ENCODE measurements at places on chromosomes 6 and 20. TPM values are rescaled to one million over a fixed set of nuclear protein-coding genes. Genes with fewer than 3 reads are reported as not detected.

ITPR3 gene
- 1.7 TPM for total RNA-seq

GRCh38 chr6:144667532-144668503 lies 382.7 kb downstream of the UTRN start:
- DNase-seq: no peak

DNA sequence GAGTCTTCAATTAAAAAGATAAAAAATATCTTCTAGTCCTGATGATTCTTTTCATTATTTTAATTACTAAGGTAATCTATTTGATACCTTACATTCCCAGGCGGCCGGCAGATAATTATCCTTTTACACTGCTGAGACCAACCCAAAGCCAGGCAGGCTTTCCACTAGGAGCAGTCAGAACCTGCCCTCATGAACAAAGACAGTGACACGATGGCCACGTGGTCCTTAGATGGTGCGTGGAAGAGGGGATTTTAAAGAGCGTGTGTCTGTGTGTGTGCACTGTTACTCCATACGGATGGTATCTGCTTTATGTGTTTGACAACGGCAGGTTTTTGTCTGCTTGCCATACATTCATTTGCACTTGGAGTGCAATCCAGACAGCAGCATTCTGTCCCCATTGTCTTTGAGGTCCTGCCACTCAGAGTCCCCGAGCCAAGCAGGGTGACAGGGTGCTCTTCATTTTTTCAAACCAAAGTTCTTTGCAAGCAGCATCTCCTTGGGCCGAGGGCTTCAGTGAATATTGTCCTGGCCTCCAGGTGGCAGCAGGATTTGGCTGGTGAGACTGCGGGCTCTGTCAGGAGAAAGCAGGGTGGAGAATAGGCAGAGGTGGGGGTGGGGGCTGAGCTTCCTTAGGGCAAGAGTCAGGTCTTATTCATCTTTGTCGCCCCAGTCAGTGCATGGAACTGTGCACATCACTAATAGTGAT lies 260.5 kb downstream of the NRN1 start:
- DNase-seq: no peak

- DNase-seq: no peak
Observed at GRCh38 chr6:115551527-115551926, 509.2 kb downstream of the FRK start.

COL21A1 gene
- not detected for total RNA-seq

CST4 gene
- not detected for total RNA-seq

DNA sequence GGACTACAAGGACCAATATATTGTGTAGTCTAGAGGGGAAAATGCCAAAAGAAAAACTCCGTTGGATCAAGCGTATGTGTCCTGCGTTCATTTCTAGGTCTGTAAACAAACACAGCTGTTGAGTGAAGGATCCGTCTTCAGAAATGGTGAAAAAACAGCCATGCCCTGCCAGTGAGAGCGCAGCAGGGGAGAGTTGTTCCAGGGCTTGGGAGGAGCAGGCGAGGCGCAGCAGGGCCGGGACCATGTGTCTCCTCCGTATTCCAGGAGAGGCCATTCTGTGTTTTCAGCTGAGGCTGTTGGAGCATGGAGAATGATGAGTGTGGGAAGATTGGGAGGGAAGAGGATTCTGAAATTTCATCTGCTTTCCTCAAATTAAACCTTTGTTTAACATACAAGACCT lies 38.0 kb downstream of the BMP6 start:
- no peak for DNase-seq

GRCh38 chr6:26299286-26300042 lies 65.5 kb upstream of the BTN3A2 start:
- no peak for DNase-seq

DNA sequence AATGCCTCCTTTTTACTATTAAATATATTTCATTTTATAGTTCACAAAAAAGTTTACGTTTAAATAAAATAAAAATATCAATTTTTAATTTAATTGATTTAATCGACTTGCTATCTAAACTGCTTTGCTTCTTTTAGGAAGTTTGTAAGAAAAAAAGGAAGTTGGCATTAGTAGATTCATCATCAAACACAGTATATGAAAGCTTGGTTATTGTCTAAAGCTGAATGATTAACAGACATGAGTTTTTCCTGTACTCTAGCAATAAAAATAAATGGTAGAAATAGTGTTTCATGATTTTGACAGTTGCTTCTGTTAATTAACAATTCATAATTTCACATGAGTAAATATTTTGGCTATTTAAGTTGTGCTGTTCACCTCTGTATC lies 1285.5 kb upstream of the GJE1 start:
- DNase-seq: no peak

- DNase-seq: peak; percentile 22
Observed at GRCh38 chr20:3276680-3277015, 37.7 kb upstream of the SLC4A11 start.

GPR6 gene
- not detected for total RNA-seq

CTCFL gene
- total RNA-seq: not detected

GRCh38 chr20:35600993-35601973 lies 14.3 kb upstream of the SPAG4 start:
- DNase-seq: peak; percentile 72

DNA sequence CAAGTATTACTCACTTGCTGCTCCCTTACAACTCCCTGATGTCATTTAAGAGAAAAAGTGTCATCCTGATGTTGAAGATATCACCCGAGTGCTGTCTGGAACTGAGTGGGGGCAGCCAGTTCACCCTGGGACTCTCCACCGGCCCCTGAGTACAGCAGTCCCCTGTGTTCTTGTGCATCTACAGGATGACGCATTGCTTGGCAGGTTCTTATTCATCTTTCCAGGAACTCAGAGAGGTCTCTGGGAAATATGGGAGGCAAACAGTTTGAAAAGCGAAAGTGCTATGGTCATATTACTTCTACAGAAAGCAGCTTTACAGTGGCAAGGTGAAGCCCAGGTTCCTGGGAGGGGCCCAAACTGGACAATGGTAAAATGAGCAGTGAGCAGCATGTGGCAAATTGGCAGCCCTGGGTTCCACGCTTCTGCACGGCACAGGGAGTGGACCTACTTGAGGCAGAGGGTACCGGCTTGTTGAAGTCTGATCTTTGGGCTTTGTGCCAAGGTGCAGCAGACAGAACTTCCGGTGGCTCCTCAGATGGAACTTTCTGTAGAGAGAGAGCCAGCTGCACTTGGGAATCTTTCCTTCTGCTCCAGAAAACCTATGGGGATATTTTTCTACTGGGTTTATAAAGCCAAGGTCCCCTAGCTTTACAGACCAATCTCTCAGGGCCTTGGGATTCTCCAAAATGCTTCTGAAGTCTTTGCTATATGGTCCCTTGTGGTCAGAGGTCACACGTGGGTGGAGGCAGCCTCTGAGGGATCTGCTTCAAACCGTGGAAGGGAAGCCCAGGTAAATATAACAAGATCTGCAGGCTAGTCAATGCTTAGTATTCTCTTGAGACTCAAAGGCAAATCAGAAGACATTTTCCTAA lies 128.3 kb downstream of the MAP3K7 start:
- no peak for DNase-seq

DNA sequence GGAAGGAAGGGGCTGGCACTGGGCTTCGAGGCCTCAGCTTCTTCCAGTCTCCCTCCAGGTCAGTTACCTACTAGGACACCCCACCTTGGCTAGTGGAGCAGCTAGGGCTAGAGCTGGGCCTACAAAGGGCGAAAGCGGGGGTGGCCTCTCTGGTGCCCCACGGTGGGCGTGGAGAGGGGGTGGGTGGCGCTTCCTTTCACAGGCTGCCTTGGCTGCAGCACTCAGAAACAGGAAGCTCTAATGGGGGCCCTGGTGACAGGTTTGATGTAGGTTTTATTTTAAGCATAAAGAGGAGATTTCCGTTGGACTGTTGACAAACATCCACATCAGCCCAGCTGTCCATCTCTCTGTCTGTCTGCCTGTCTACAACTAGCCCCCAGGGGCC lies 13.4 kb downstream of the FAM110A start:
- DNase-seq: no peak

SSTR4 gene
- total RNA-seq: not detected

ANKRD66 gene
- total RNA-seq: not detected
